Stimulated activated CD8-positive, alpha-beta memory T cell treated with anti-CD3 and anti-CD28 coated beads, Interleukin-4, amount 100 ng/mL, for 1 hour (primary cell): ENCODE measurements at places on chromosomes 5 and 9.

DNA sequence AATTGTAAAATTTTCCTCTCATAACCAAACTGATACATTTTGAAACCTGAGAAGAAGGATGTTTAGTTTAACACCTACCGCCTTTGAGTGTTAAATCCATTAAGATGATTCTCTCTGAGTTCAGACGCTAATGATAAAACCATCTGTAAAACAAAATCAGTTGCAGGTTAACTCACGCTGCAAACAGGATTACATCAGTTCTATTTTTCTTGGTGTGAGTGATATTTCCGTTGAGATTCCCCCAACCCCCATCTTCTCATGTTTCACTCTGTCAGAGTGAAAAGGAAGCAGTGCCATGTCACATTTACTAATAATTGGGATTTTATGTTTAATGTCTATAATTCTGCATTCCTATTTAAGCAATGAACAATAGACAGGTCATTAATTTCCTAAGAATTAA is 146.5 kb downstream of the FANCC start:
- DNase-seq: no peak

- no peak for DNase-seq
These were observed 72.9 kb downstream of the C9orf50 start for GRCh38 chr9:129547869-129548570.

DNA sequence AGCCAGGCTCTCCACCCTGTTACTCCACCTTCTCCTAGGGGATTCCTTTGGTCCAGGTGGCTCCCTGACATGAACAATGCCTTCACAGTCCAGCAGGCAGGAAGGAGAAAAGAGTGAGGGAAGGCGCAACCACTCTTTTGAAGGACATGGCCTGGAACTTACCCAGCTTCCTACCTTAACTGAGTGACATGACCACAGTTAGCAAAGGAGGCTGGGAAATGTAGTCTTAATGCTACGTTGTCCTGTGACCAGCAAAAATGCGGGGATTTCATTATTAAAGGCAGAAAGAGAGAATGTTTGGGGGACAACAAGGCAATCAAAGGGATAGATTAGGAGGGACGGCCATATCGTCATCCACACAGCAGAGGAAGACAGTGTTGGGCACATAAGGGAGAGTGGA is 100.3 kb upstream of the ERCC6L2 start:
- no peak for DNase-seq

DNA sequence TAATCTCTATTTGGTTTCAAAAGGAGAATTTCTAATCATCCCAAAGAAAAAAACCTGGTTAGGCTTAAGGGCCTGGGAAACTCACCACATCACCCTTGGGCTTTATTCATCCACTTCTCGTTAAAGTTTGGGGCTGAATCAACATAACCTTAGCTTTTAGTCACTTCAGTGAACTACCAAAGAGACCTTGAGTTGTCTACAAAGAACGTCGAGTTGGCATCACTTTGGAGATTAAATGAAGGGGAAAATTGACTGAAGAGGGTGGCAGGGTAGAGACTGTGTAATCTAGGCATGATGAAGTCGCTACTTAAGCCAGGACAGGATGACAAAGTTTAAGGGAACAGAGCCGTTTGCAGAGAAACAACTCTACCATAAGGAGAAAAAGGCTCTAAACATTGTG is 341.4 kb downstream of the RAB3C start:
- no peak for DNase-seq

- no peak for DNase-seq
These were observed 152.8 kb downstream of the GAS1 start for GRCh38 chr9:86794391-86795046.

GRCh38 chr9:87635656-87636501 is 90.0 kb upstream of the CTSL start:
- DNase-seq: no peak

GRCh38 chr5:180133060-180133459 is 61.5 kb upstream of the RNF130 start:
- DNase-seq: no peak

- DNase-seq: no peak
These were observed 2.4 kb downstream of the HMCN2 start for GRCh38 chr9:130267930-130268329.

DNA sequence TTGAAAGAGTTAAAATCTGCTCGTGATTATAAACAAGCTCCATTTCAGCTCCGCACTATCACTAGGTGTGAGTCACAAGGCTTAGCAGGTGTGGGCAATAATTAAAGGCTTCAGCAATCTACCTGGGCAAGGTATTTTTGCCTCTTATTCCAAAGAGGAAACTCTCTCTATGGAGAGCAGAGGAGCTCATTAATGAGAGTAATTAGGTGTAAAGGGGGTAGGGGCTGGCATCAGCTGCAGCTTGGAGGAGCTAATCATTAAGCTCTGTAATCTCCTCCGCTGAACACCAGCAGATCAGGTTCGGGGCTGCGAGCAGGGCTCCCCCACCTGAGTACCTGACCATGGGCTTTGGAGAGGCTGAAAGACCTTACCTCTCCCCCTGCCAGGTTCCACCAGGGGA is 129.2 kb downstream of the CRB2 start:
- no peak for DNase-seq

GRCh38 chr9:22622815-22623214 is 176.2 kb downstream of the DMRTA1 start:
- DNase-seq: no peak

GRCh38 chr9:16505199-16505598 is 365.3 kb downstream of the BNC2 start:
- DNase-seq: no peak

GRCh38 chr5:59496524-59497134 is 396.9 kb downstream of the PDE4D start:
- DNase-seq: no peak

DNA sequence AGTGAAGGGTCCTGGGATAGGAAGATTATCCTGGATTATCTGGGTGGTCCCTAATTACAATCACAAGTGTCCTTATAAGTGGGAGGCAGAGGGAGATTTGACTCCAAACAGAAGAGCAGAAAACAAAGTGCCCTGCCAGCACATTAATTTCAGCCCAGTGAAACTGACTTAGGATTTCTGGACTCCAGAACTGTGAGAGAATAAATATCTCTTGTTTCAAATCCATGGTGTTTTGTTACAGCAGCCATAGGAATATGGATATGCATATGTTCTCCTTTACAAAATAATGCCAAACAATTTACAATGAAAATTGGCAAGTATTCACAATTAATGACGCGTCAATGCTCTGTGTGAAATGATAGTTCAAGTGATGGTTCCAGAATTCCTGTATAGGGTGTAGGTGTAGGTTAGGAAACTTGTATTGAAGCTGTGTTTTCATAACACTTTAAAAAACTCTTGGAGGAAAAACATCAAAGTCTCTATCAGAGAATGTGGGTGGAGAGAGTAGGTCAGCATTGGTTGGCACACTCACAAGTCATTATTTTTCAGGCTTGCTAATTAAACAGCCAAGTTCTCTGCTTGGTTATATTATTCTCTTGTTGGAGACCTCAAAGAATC is 19.9 kb upstream of the PLPP1 start:
- DNase-seq: no peak

DNA sequence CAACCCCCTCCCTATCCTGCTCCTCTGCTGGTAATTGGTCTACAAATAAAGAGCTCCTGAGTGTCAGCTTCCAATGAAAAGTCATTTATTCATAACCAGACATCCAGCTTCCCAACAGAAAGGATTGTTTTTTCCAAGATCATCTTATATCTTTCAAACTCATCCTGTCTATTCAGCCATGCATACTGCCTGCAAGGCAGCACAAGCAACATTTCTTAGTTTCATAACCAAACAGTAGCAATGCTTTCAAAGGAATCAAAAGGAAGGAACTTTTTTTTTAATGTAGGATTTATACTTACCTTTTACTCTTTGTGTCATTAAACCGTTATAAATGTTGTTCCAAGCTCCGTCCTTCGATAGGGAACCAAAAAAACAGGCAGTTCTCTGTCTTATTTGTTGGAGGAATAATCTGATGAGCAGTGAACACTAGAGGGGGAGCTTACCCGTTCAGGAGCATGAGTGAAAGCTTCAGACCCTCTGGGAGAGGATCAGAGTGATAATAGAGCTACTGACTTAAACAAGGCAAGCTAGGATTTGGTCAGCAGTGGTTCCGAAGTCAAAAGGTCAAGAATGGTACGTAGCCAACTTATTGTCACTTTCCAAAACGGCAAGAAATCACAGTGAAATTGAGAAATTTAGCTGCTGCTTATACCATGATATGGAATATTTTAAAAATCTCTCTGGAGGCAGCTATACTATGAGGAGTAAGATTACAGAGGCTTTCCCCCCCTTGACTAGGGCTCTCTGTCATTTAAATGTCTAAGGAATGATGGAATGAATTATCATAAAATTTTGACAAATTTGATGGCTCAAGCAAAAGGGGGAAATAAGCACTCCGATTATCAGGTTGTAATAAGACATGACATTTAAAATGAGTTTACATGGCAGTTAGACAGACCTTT is 892.9 kb downstream of the NR2F1-AS1 start:
- no peak for DNase-seq

DNA sequence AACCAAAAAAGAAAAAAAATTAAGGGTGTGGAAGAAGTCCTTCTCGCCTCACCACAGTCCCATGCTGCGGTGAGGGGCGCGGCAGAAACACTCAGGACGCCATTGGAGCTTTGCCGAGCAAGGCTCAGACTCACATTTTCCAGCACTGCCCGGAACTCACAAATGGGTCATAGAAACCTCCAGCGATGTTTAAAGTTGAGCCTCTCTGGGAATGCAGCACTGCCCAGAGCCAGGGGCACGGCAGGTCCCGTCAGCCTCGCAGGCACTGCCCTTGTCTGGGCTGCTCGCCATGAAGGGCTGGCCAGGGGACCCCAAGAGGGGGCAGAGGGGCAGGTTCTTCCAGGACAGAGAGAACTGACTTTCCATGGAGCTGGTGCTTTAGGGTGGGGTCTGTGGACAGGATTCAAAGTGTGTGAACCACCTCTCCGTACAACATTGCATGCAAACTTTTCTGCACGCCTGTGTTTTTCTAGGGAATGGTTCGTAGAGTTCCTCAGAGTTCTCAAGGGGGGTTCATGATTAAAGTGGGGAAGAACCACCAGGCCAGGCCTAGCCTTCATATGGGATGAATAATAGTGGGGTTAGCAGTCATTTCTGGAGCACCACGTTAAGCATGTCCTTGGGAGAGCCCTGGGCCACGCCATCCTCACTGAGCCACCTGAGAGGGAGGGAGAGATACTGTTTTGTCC is 38.4 kb downstream of the PRRX2 start:
- DNase-seq: no peak

- DNase-seq: no peak
These were observed 93.4 kb upstream of the SLC30A5 start for GRCh38 chr5:69000216-69000919.

DNA sequence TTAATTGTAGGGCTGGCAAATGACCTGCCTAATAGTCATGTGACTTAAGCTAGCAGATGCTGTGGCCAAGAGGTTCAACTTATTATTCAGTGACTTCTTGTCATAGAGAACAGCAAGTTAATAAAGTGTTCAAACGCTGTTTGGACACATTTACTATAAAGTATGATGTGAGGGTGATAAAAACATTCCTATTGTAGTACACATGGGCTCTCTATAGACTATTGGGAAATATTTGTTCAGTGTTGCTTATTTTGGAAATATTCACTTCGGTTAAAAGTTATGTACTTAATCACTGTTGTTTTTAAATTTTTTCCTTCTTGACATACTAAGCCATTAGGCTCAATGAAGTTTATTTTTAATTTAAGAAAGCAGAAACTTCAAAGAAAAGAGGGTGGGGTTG is 345.0 kb downstream of the NNT start:
- no peak for DNase-seq

DNA sequence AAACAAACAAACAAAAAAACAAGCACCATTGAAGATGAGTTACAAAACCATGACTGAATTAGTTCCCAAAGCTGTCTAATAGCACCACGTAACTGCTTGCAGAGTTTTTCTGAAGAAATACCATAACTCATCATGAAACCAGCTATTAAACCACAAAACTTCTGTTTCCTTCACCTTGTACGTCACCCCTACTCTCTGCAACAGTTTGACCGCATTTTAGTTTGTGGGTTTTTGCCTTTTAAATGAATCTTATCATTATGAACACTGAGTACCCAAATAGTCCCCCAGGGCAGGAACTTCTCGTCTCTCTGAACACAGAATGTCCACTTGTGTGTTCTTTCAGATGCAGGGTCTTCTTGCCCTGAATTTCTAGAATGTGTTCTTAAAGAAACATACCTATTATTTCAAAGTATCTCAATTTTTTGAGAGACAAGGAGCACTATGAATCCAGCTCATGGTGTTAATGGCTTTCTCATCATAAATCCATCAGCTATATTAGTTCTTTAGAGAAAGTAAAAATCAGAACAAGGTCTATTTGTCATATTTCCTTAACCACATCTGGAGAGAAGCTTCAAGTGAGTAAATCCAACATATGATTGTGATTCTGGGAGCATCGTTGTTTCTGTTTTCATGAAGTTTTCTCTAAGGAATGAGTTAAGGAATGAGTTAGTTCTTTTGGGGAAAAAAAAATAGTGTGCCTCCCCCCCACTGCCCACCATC is 210.6 kb downstream of the AUH start:
- DNase-seq: no peak
